HAP-1 (cell line): ENCODE measurements at places on chromosomes 4 and X.

DNA sequence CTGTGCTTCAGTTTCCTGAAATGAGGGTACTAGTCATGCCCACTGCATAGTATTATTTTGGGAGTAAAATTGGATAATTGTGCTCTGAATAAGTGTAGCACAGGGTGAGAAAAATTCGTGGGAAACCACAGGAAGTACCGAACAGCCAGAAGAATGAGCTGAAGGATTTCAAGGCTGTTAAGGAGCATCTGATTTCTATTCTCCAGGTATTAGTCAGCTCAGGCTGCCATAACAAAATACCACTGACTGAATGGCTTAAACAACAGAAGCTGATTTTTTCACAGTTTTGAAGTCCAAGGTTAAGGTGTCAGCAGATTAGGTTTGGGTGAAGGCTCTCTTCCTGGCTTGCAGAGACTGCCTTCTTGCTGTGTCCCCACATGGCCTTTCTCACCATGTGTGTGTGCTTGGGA, 41.9 kb downstream of the WWC2 start:
- DNase-seq: no peak

GRCh38 chr4:108943976-108944591, 181.2 kb upstream of the ETNPPL start:
- DNase-seq: no peak

DNA sequence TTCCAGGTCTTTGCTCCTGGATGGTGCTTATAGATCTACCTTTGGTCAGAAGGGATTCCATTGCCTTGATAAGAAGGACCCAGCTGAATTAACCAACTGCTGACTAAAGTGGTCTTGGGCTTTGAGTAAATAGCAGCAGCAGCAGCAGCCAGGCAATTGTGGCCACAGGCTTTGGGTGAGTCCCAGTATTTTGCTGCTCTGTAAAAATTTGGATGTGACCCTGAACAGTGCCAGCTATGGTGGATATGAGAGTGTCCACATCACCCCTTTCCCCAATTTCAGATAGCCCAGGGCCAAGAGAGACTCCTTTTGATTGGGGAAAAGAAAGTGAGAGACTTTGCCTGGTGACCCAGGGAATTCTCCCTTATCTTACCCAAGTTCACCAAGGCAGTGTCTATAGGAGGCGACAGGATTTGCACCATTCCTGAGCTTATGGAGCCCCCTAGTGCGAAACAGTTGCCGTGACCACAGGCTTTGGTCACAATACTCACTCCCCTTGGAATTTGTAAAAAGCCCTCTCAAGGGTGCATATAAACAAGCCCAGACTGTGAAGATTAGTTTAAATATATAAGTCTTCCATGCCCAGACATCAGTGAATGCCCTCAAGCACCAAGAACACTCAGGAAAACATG, 518.0 kb downstream of the TMA16 start:
- peak; percentile 75 for DNase-seq

DNA sequence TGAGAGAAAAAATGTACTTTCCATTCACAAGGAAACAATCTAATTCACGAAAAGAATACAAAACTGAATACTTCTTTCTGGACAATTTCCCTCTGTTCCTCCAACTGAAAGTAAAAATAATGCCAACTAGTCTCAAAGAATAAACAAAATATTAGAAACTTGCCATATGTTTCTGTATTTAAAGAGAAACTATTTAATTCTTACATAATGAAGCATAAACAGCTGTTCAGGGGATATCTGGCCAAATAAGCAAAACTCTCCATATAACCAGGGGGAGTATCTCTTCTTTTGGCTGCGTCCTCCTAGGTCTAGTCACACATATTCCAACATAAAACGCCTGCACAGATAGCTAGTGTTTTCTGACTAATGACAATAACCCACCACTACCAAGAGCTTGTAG, 805 bp downstream of the GATB start:
- DNase-seq: no peak

DNA sequence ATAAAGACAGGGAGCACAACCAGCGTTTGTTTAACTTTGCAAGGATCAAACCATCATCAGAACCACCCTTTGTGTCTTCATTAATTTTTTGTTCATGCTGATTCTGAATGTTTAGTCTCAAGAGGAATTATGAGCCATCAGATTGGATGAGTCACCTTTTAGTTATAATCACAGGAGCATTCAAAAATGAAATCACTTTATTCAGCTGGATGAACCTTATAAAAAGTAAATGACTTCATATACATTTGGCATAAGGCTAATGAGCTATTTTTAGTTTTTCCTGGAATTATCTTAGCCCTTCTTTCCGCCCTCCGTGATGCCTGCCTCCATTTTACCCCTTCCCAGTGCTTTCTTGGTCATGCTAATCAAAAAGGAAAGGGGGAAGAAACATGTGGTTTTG, 103.6 kb downstream of the SORBS2 start:
- no peak for DNase-seq

DNA sequence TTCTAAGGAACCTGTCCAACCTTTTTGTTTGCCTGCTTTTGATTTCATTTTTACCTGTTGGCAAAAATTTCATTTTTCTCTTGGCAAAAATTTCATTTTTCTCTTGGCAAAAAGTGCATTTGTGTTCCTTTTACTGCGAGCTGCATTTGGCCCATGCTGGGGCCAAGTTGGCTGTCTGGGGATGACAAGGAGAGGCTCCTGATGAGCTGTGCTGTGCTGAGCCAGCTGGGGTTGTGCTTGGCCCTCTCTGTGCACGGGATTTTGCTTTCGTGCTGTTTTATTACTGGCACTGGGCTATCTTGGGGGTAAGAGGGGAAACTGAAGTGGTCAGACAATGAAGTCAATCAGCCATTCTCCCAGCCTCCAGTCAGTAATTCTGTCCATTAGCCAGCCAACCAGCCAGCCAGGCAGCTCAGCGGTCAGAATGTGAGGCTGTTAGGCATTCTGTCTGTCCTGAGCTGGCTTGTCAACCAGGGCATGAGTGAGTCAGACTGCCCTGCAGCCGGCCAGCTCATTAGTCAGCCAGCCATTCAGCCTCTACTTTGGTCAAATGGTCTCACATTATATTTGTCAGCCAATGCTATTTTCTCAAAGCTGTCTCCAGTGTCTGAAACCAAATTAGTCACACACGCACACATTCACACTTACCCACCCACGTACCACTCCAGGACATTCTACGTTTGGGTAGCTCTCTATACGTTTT, 56.9 kb upstream of the PRPS1 start:
- no peak for DNase-seq

GRCh38 chrX:14697451-14697850, 168.1 kb downstream of the GLRA2 start:
- DNase-seq: peak; percentile 32

DNA sequence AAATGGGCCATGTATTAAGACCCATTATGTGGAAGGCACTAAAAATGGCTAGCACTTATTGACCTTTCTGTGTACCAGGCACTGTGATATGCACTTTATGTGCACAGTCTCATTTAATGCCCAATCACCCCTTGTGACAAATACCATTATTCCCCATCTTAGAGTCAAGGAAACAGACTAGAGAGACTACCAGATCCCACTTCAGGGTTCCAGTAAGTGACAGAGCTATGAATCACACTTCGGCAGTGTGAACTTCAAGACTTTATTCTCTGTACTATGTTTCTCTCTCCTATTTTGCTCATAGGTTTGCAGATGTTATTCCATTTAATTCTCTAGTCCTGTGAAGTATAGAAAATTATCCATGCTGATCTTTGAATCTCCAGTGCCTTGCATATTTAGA, 107.0 kb downstream of the NFKB1 start:
- no peak for DNase-seq

DNA sequence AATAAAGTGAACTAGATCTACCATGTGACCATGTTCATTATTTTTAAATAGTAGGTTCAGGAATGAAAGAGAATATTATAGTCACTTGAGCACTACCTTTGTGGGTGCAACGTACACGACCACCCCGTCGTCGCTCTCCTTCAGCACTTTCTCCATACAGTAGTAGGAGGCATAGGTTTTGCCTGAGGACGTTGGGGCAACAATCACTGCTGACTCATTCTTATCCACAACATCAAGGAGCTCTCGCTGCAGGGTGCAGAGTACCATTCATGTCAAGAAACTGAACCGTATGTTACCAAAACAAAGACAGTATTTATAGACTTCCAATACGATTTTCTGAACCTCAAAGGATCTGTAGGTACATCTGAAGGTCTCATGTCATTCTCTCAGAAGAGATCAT, 44.7 kb downstream of the DDX60 start:
- no peak for DNase-seq

DNA sequence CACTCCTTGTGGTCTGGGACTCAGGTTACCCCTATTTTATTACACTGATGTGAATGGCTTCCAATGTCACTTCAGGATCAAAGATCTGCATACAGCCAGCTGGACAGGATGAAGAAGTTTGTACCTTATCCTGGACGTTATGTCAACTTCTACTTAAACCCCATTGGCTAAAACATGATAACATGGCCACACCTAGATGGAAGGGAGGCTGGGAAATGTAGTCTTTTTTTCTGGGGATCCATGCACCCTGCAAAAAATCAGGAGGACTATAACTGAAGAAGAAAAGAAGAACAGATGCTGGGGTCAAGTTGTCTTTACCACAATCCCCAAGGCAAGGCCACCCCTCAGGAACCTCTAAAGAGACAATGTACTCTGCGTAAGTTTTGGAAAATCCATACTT, 459.2 kb downstream of the BCOR start:
- no peak for DNase-seq

DNA sequence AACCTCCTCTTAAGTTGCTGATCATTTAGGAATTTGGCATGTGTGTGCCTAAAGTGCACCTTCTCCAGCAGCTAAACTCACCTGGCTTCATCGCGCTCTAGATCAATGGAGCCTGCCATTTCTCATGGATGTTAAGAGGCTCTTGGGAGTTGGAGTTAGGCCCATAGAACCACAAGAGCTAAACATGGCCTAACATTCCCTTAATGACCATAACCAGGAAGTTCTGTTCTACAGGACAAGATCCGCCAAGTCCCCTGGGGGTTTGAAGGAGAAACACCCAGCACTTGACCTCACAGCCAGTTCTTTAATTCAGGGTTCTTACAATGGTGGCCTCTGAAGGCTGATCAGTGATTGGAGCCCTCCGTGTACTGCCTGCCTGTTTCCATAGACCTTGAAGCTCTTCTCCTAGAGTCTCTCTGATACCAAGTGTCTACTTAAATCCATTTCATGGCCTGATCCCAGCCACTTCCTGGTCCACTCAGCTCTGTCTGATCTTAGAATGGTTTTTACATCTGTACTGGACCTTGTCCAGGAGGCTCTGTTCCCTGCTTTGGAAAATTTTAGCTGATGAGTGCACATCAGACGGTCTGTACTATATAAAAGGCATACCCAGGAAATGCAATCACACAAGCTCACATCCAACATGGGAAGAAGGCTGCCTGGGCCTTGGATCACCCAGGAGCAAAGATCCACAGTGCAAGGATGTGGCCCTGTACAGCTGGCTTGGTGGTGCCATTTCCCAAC, 45.1 kb downstream of the RPS3A start:
- no peak for DNase-seq

GRCh38 chr4:37827030-37827685, 672 bp downstream of the PGM2 start:
- DNase-seq: no peak

- no peak for DNase-seq
Measured at GRCh38 chr4:121707344-121707743, 10.6 kb upstream of the ANXA5 start.

- DNase-seq: no peak
Measured at GRCh38 chr4:76499461-76499860, 64.4 kb downstream of the SHROOM3 start.

- no peak for DNase-seq
Measured at GRCh38 chr4:77235289-77235854, 78.4 kb downstream of the CCNG2 start.

- peak; percentile 23 for DNase-seq
Measured at GRCh38 chr4:74038086-74038424, 434 bp downstream of the CXCL3 start.

DNA sequence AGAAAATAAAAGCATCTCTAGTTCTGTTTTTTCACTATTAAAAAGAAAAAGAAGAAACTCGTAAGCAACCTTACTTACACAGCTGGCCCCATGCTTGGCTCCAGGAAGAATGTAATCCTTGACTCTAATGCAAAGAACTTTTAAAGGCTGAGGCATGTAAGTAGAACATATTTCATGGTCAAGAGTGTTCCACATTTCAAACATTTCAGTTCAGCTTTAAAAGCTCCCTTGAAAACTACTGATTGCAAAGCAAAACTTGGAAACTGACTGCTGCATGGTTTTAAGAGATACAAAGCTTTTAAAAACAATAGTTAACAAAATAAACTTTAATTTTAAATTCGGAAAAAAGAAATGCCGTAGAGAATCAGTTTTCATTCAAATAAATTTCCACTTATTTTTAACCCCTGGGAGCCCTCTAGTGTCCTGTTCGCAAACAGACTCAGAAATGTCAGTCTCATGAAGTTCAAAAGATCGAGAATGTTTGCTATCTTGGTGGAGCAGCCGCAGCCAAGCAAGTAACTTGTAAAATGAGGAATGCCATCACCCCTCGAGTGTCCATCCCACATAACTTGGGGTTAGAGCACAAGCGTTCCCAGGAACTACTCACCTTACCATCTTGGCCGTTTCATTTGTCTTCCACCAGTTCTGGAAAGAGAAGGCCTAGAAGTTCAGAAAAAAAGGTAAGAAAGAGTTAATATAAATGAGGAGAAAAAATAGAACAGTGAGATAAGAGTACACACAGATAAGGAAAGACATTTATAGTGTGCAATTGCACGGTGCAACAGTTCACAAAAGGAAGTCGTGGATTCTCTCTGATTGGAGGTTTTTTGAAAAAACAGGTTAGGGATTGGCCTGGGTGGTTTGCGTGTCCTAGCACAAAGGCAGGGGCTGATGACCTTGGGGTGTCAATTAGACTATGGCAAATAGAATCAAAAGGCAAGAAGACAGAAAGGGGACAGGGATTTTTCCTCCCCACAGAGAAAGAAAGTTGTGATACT, at the start of gene GASK1B:
GASK1B (minus strand) TSS at position 765 of the 998 bp plus-strand sequence. CDS start 1,650 bp downstream, outside the sequence.
- peak; percentile 86 for DNase-seq
